ENCODE measurements at places on chromosomes 2 and 18.

GRCh38 chr2:133838642-133839365 is 270.5 kb upstream of the NCKAP5 start:
- DNase-seq, result no peak

GRCh38 chr18:46061387-46061786 is 10.7 kb downstream of the PSTPIP2 start:
- no peak for DNase-seq

GRCh38 chr2:202022755-202023154 is 10.9 kb upstream of the FZD7 start:
- DNase-seq, result no peak

DNA sequence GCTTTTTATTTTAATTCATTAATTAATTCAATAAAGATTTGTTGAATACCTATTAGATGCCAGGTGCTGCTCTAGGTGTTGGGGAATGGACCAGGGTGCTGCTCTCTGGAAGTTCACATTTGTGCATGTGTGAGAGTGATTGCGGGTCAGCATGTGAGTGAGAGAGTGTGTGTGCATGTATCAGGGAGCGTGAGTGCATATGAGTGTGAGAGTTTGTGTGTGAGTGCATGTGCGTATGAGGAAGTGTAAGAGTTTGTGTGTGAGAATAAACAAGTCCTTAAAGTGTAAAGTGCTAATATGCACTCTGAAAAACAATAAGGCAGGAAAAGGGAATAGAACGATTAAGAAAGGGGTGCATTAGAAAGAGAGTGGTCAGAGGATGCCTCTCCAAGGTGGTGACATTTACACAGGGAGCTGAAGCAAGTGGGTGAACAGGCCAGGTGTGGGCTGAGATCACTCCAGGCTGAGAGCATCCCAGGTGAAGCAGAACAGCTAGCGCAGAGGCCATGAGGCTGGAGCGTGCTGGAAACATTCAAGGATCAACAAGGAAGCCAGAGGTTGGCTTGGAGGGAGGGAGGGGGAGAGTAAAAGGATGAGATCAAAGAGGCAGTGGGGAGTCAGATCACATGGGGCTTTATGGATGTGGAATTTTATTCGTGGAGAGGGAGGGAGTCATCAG is 50.5 kb upstream of the SLC1A4 start:
- no peak for DNase-seq

DNA sequence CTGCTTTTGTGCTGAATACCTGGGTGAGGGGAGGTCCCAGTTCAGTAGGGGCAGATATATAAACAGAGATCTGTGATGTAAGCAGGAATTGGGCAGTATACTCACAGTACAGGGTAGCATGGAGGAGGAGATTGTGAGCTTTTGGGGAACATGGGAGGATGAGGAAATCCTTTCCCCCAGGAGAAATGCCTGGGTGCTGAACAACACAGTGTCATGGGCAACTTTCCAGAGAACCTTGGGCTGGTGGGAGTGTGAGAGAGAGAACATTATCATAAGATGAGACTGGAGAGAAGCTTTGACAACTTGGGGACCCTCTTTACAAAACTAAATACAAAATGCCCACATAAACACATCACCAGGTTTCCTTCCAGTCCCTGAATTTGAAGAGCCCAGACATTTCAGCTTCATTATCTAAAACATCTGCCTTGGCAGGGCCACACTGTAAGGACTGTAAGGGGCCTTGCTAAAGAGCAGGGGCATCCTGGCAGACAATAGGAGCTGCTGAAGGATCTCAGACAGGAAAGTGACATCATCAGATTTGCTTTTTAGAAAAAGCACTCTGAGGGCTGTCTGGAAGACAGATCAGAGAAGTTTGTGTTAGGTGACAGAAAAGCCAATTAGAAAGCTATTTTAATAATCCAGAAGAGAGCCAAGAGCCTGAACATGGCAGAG is 303.1 kb upstream of the FBXO11 start:
- DNase-seq, result peak; percentile 70

GRCh38 chr2:219544567-219544966 is 739 bp downstream of the TMEM198 start:
- no peak for DNase-seq

- peak; percentile 97 for DNase-seq
These were observed 105.0 kb upstream of the CDC42EP3 start for GRCh38 chr2:37776487-37776886.

DNA sequence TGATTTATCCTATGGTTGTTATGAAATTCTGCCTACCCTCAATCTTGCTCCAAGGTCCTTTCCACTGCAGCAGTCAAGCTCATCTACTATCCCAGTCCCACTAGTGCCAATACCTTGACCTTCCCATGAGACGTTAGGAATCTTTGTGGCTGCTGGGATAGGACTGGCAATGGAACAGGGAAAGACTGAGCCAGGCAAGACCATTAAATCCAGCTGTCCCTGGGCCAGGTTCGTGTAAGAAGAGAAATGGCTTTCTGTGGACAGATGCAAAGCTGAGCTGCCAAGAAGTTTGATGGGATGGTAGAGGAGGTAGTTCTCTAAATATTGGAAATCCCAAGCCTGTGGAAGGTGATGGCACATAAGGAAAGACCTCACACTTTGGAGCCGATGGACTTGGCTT is 50.1 kb upstream of the TMEM17 start:
- DNase-seq, result no peak

DNA sequence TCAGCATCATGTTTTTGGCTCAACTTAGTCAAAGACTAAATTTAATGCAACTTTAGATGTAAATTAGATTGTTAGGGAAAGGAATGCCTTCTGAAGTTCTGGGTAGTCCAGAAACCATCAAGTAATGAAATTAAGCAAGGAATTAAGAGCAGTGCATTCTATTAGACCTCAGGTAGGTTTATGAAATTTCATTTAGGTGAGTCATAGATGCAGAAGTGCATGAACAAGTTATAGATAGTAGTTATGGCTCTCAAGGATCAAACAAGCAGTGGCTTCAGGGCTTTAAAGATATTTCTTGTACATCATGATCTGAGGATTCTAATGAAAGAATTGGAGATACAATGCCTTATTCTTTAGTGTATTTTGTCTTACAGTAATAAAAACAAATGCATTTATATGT is 25.4 kb upstream of the SPOPL start:
- no peak for DNase-seq

DNA sequence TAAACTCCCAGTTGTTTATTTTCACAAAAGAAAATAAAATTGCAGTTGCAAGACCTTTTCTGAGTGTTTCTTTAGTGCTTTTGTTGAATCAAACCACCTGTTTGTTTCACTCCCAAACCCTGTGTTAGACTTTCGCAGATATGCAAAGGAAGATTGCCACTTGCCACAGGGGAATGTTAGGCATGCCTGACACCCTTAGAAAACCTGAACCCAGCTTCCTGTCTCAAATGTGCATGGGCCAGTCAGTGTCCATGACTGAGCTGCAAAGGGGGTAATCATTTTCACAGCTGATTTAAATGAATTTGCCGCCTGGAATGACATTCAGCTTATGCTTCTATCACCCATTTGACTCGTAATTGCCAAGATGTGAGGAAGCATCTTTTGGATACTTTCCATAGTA is 17.5 kb downstream of the TGOLN2 start:
- DNase-seq, result no peak

Measured in NCI-H226 (cell line).